ENCODE measurements at places on chromosomes 5 and 9.
A peak's percentile ranks its signal among the peaks of the same experiment; 100 is the strongest.

DNA sequence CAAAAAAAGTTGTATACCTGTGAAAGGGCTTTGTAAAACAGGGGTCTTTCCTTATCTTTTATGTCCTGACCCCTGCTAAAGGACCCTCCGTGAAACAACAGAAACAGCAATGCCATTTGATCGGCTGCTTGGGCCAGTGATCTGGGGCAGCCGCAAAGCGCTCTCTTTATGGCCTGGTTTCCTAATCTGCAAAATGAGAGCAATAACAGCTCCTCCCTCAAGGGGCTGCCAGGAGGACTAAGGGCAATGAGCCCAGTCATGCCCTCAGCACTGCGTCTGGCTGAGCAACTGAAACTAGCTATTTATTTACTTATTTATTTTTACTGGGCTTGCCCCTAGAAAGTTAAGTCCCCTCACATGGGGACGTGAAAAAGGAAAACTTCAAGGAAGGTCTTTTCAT, 18.3 kb downstream of the CMBL start:
- DNase-seq, result peak; percentile 29

DNA sequence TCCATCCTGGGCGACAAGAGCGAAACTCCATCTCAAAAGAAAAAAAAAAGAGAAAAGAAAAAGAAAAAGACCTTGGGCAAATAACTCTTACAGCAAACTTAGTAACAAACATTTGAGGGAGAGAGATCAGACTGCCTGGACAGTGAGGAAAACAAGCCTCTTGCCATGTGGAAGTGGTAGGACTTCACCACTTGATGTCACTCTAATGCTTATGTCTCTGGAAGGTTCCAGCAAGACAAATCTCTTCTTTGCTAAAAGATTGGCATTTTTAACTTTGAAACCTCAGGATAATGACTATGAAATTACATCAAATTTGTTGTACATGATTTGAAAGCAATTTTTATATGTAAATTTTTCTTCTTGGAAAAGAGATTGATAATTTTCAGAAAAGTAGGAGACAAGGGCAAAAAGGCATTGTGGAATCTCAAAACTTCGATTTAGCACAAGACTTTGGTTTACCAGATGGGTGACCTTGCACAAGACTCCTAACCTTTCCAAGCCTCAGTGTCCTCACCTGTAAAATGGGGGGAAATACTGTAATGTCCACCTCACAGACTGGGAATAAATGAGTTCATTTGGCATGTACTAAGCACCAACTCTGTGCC, 5.4 kb downstream of the ACTL7B start:
- peak; percentile 45 for DNase-seq

DNA sequence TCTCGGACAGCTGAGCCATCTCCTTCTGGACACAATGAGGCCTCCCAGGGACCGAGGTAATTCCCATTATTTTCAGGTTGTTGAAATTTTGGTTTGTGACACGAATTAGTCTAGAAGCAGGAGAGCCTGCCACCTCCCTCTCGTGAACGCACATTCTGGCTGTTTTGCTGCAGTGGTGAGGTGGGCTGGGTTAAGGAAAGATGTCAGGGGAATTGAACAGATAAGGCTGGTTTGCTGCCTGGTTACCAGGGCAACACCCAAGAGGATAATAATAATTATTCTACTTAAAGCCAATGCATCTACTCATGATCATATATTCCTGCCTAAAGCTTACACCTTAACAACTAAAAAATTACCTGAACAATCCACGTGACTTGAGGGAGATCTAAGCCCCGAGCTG, 38.1 kb downstream of the DDX31 start:
- peak; percentile 40 for DNase-seq

GRCh38 chr9:120310035-120310434, 269.9 kb downstream of the CDK5RAP2 start:
- DNase-seq, result no peak

- DNase-seq, result peak; percentile 76
These were observed 52.1 kb downstream of the EPB41L4A start for GRCh38 chr5:112366987-112367386.
